Vagina (tissue), 2 donors: ENCODE measurements at places on chromosomes 6 and 20.

- DNase-seq: no peak
These were observed 28.4 kb upstream of the NFATC2 start for GRCh38 chr20:51570739-51571459.

DNA sequence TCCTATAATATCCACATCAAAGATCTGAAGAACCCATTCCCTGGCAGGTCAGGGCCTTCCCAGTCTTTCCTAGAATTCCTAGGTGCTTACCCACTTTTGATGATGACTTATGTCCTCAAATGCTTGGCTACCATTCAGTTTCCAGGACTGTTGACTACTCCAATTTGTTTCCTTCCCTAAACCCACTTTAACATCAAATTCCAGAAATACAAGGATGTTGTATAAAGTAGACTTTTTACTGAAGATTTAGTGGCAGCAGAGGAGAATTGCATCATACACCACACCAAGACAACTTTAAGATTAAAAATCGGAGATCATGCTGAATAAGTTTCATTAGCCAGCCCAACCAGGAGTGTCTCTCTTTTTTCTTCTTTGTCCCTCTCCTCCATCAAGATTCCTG lies 203.3 kb upstream of the LAMP5 start:
- no peak for DNase-seq

GRCh38 chr6:47097092-47097945 lies 55.2 kb upstream of the ADGRF1 start:
- DNase-seq: no peak

DNA sequence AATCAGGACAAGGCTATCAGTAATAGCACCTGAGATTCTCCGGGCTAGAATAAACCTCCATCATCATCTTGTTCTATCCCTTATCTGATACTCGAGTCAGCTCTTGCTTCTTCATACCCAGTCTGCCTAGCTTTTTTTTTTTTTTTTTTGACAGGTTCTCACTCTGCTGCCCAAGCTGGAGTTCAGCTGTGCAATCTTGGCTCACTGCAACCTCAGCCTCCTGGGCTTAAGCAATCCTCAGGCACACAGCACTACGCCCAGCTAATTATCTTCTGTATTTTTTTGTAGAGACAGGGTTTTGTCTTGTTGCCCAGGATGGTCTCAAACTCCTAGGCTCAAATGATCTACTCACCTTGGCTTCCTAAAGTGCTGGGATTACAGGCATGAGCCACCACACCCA lies 19.5 kb downstream of the SRSF6 start:
- no peak for DNase-seq

DNA sequence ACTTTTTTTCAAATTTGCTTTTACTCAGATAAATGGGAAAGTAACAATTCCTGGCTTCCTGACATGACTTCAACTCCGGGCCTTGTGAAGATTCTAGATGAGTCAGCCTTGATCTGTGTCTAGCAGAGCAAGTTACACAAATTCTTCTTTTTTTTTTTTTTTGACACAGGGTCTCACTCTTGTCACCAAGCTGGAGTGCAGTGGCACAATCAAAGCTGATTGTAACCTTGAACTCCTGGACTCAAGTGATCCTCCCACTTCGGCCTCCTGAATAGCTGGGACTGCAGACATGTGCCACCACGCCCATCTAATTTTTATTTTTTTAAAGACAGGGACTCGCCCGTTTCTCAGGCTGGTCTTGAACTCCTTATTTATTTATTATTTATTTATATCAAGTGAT lies 7.3 kb upstream of the ARHGAP18 start:
- no peak for DNase-seq

DNA sequence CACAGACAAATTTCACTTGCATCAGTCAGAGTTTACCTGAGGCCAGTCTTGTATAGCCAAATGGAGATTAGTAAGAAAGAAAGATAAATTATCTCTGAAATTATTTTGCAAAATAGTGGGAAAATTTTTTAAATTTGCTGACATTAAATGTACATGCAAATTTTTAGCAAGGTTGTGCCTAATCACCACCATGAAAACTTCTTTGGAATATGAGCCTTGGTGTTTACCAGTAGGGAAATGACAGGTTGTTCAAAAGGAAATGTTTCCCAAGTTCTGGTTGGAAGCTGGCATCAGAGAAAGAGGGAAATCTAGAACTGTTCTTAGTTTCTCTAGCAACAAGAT lies 34.4 kb upstream of the LOC128125822 start:
- no peak for DNase-seq

GRCh38 chr6:12343440-12344162 lies 53.4 kb downstream of the EDN1 start:
- DNase-seq: no peak
